ENCODE measurements at places on chromosomes 2 and 18. TPM values are rescaled to one million over a fixed set of nuclear protein-coding genes. Genes with fewer than 3 reads are reported as not detected.
A peak's percentile ranks its signal among the peaks of the same experiment; 100 is the strongest.

Gene RBM45
- 18.1 TPM for total RNA-seq

GRCh38 chr2:149100739-149101699, 62.5 kb downstream of the LYPD6B start:
- no peak overlapping the region for H3K4me3 ChIP-seq
- H3K27me3 ChIP-seq: no peaks in the 10 kb centered on the region
- no peak for DNase-seq

DNA sequence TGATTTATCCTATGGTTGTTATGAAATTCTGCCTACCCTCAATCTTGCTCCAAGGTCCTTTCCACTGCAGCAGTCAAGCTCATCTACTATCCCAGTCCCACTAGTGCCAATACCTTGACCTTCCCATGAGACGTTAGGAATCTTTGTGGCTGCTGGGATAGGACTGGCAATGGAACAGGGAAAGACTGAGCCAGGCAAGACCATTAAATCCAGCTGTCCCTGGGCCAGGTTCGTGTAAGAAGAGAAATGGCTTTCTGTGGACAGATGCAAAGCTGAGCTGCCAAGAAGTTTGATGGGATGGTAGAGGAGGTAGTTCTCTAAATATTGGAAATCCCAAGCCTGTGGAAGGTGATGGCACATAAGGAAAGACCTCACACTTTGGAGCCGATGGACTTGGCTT, 50.1 kb upstream of the TMEM17 start:
- H3K36me3 ChIP-seq: no peaks in the 10 kb centered on the region
- no peak for DNase-seq
- no peaks in the 10 kb centered on the region for H3K27me3 ChIP-seq

- no peaks in the 10 kb centered on the region for H3K27me3 ChIP-seq
- no peak overlapping the region for H3K4me3 ChIP-seq
- peak overlapping the region; percentile 43 for H3K27ac ChIP-seq
- H3K36me3 ChIP-seq: no peaks in the 10 kb centered on the region
- peaks cover 4% of the 10 kb centered on the region for H3K4me1 ChIP-seq
- peak; percentile 46 for DNase-seq
These were observed 11.9 kb upstream of the PID1 start for GRCh38 chr2:229282758-229283546.
